Fibroblast of skin of left biceps (primary cell): ENCODE measurements at places on chromosomes 6 and 20.

DNA sequence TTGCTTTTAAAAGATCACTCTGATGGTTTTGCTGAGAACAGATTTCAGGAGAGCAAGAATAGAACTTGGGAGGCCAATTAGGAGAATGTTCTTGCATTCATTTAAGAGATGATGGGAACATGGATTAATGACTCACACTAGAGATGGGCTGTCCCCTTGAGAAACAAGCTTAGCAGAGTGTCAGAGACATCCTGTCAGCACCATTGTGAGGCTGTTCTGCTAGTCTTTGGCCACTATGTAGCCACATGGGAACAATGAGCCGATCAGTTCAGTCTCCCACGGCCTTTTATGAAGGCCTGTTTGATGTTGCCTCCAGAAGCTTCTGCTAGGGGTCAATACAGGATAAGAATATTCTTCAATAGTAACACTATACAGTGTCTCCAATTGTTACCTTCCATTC lies 113.0 kb upstream of the EYA4 start:
- no peak for DNase-seq

- DNase-seq, result no peak
These were observed 93.6 kb downstream of the CD24 start for GRCh38 chr6:106880952-106881351.

GRCh38 chr6:40569162-40569910 lies 17.8 kb downstream of the LRFN2 start:
- no peak for DNase-seq

- DNase-seq, result no peak
These were observed 132.4 kb downstream of the ELOVL4 start for GRCh38 chr6:79814940-79815339.

DNA sequence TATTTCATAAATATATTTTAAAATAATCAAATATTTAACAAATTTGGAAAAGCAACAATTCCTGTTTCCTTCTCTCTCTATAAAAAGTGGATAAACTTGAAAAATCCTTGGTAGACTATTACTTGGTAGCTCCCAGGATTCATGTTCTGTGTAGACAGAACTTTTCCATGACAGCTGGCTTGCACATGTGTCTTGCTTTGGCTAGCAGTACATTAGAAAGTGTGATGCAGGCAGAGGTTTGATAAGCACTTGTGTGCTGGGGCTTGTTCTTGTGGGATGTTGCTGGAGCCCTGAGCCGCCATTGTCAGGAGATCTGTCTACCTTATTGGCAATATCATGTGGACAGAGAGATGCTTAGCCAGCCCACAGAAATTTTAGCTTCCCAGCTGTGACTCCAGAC lies 327.2 kb downstream of the CDKAL1 start:
- no peak for DNase-seq

DNA sequence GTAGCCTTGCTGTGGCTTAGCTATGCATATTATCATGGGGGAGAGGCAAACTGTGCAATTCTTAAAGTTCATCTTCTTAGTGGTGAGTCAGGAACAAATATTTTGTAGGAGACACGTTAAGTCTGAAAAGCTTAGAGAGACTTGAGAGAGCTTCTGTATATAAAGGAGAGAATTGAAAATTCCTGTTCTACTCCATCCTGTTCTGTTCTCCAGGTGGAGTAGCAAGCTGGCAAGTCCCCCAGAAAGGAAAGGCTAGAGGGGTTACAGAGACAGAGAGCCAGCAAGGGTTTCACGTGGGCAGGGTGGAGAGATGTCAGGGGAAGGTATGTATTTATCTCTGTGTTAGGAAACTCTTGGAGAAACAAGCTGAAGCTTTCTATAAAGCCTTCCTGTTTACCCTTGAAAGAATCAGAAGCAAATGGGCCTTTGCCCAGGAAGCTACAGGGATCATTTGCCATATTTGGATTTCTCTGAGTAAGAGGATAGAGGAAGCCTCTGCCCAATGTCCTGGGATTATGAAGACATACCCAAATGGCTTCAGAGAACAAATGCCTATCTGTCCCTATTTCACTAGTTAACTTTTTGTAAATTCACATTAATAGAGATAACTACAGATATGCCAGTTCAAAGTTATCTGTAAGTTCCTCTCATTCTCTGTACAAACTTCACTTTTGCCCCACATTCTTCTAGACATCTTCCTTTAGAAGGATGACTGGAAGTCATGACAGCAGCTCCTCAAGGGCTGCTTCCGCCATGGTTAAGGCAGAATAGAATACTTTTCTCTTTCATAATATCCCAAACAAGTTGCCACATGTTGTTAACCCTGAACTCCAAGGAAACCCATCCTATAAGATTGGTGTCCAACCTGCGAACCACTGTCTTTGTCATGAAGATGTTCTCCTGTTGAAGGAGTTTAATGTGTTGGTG lies 126.7 kb upstream of the NEDD9 start:
- no peak for DNase-seq

DNA sequence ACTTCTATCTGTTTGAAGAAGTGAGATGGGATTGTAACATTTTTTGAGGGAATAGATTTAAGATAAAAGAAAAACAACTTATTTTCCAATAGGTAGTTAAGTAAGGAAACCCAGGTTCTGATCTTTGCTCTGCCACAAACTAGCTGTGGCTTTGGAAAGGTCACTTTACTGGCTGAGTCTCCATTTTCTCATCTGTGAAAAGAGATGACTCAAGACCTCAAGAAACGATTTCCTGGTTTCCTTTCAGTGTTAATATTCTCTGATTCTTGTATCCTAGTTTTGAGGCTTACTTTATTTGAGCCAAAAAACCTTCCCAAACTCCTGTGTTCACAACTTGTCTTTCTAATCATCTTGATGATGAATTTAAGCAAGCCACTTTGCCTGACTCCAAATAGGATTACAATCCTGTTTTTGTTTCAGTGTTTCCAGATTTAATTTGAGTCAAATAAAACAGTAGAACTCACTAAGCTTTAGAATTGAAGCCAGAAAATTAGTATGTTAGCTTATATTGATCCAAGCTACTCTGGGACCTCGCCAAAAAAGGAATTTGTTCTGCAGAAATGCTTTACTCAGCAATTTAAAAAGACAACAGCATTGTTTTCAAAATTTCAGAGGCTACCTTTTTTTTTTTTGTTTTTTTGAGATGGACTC lies 51.1 kb downstream of the ENPP1 start:
- no peak for DNase-seq

GRCh38 chr6:144449218-144449617 lies 164.1 kb downstream of the UTRN start:
- DNase-seq, result no peak

DNA sequence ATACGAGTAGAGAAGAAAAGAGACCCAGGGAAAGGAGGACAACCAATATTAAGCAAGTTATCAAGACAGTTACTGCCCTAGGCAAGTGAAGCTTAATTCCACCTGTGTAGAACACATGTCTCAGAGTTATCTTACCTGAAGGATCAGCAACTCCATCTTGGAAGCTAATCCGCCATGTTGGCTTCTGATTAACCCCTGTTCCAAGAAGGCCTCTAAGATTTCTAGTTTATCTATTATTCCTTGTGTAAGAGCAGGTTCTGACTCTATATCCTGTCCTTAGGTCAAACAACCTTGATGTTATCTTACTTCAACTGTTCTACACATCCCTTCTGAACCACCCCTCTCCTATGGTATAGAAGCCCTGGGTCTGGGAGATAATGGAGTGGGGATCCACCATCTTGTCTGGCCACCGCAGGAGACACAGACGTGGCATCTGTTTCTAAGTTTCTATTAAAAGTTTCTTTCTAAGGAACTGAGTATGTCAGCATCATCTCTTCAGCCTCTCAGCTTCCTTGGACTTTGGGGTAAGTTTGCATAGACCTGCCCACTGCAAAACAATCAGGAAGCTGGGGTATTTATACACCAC lies 27.7 kb upstream of the PTPN1 start:
- no peak for DNase-seq

GRCh38 chr20:6401893-6402557 lies 279.2 kb upstream of the FERMT1 start:
- no peak for DNase-seq

- DNase-seq, result no peak
These were observed 20.8 kb downstream of the MYLK4 start for GRCh38 chr6:2729921-2730320.
